ENCODE measurements at places on chromosomes 1 and 21. TPM values are rescaled to one million over a fixed set of nuclear protein-coding genes. Genes with fewer than 3 reads are reported as not detected.

DISP3 gene
- 1.6 TPM for polyA plus RNA-seq

MMEL1 gene
- polyA plus RNA-seq, result 2.7 TPM

GRCh38 chr1:119159966-119160365 lies 19.5 kb upstream of the WARS2 start:
- DNase-seq, result no peak

DNA sequence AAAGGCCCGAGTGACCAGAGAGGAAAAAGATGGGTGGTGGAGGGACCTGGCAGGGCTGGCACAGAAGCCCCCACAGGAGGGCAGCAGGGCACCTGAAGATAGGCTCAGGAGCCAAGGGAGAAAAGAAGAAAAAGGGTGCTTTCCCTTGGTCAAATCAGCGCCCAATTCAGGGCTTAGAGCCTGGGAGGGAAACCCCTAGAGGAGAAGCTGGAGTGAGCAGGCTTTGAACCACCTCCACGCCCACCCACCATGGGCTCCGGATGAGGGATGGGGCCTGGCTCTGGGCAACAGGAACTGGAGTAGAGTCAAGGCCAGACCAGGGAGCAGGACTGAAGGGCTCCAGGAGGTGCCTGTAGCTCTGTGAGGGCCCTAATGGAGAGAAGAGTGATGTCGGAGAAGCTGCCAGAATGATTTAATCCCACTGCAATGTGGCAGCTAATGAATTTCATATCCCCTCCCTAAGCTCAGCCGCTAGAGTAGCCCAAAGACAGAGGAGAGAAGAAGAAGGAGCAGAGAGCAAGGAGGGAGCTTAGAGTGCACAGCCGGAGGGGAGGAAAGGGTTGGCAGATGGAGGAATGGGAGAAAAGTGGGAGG lies 12.0 kb upstream of the PRELP start:
- DNase-seq, result no peak

- DNase-seq, result no peak
These were observed 16.9 kb downstream of the NUAK2 start for GRCh38 chr1:205304695-205305070.
